ENCODE measurements at places on chromosomes 2 and 18.

GRCh38 chr2:152555048-152555447 lies 162.2 kb downstream of the PRPF40A start:
- no peak for DNase-seq

DNA sequence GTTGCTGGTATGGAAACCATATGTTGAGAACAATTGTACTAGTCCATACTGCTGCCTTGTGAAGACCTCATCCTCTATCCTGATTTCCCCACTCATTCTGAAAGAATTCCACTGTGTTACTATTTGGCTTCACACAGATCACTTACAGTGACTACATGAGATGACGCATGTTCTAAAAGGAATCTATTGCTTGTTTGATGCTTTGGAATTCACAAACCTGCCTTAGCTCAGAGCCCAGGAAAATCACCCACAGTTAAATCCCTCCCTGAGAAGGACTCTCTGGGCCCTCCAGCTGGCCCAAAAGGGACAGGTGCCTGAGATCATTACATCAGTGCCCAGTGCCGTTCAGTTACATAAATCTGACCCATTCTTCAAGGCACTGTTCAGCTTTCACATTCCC lies 45.3 kb downstream of the KLHL29 start:
- no peak for DNase-seq

- no peak for DNase-seq
Observed at GRCh38 chr2:41432459-41432858, 615.4 kb upstream of the PKDCC start.

- no peak for DNase-seq
Observed at GRCh38 chr2:171735991-171736710, 48.9 kb downstream of the DYNC1I2 start.
